ENCODE measurements at places on chromosomes 2 and 18.

DNA sequence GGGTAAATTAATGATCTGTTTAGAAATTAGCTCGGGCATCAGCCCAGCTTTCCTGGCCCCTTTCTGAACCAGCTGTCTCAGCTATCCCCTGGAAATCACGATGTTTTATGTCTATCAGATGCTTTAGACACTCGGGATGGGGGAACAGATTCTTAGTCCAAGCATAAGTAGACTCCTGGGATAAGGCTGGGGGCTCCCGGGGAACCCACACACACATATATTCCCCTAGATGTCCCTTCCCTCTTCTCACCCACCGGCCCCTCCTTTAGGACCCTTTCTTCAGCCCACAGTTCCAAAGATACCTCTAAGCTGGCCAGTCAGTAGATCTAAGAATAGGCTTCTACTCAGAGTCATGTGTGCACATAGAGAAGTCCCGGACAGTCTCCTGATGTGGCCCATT, 151.5 kb upstream of the COPS8 start:
- no peak for DNase-seq

DNA sequence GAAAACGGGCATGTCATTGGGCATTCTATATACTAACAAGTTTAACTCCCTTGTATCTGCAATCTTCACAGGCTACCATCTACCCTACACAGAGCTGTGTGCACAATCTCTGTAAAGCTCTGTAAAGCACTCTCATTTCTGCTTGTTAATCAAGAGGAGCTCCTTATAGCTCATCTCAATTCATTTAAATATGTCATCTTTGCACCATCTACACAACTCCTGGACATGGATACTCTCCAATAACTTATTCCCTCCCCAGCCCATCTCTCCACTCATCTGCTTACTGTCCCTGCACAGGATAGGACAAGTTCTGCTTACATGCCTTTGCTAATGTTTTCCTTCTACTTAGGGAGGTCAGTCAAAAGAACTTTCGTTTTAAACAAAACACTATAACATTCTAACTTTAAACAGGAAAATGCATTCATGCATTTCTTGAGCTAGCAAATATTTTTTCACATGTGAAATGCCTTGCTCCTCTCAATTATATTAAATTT, 61.4 kb downstream of the DPP4 start:
- DNase-seq = no peak

DNA sequence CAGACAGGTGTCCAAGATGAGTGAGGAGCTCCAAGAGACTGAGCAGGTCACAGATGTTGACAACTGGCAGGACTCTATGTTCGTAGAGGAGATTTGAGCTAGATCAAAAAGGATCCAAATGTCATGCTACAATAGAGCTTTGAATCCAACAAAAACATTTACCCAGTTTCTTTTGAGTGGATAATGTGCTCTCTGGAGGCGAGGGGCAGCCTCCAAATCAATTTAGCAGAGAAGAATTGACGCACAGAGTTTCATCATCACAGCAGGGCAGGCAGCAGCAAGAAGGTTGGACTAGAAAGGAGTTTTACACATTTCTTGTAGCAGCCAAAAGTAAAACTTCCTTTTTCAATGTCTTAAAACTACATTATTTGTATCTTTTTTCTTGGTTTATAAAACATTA, 653.0 kb downstream of the RNF144A start:
- no peak for DNase-seq

- DNase-seq = peak; percentile 2
These were observed 87.9 kb upstream of the MAP4K3 start for GRCh38 chr2:39524756-39525635.

DNA sequence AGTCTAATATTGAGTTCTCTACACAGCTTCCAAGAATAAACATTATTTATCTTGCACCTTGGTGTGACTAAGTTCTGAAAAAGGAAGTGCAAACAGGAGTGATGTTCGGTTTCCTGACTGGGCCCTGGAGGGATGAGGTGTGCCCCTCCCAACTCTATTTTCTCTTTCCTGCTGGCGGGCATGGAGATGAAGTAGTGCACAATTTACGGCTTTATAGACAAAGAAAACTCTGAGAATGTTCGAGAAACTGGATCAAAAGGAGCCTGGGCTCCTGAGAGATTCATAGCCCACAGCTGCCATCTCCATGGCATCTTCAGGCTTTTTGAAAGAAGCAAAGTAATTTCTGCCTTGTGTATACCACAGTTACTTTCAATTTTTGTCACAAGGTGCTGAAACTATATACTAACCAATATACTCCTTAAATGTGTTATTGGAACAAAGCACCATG, 22.3 kb downstream of the LRATD1 start:
- no peak for DNase-seq

DNA sequence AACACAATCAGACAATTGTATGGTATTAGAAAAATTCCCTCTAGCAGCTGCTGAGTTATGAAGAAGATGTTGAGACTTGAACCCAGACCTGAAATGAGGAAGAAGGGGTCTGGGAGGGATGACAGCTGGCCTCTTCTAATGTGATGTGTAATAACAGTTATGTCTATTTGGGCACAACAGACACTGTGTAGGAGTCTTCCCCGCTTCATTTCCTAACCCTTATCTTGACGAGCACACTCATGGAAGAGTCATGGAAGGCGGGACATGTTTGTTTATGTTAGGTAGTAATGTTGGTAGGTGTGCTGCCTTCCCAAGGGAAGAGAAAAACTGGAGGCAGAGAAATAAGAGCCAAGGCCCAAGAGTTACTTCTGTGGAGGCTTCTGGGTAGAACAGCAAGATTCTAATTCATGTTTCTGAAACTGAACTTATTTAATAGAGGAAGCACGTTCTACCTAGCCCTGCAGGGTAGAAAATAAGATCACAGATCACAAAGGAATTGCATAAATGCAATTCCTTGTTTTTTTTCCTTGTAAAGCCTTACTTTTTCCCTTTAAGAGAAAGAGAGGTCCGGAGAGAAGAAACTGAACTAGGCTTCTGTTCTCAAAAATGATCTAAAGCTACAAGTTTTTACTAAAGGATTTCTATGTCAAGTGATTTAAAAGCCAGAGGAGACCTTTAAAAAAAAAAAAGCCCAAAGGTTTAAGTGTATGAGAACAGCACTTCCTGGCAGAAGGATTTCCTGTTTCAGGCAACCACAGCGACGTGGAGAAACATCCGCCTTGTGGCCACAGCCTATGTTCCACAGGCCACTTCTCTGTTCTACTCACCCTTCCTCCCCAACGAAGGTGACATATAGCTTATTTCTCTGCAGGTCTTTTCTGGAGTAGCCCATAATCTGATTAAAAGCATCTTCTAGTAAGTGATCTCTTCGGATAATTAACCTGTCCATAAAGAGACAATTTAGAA, 68.5 kb upstream of the STK17B start:
- DNase-seq = peak; percentile 94

- no peak for DNase-seq
These were observed 14.9 kb upstream of the GALR1 start for GRCh38 chr18:77234504-77235365.

DNA sequence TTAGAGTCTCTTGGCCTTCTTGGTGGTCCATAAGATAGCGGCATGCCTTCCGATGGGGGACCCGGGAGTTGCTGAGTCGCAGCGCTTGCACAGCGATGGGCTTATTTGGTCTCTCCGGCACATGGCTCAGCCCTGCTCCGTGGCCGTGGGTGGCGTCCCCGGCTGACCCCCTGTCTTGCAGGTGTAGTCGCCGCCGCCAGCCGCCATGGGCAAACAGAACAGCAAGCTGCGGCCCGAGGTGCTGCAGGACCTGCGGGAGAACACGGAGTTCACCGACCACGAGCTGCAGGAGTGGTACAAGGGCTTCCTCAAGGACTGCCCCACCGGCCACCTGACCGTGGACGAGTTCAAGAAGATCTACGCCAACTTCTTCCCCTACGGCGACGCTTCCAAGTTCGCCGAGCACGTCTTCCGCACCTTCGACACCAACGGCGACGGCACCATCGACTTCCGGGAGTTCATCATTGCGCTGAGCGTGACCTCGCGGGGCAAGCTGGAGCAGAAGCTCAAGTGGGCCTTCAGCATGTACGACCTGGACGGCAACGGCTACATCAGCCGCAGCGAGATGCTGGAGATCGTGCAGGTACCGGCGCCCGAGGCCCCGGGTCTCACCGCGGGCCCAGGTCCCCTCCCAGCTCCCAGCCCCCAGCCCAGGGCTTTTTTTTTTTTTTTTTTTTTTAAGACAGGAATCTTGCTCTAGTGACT, 28.4 kb downstream of the ODC1 start:
- no peak for DNase-seq

GRCh38 chr2:74261204-74261864, 62.9 kb downstream of the MTHFD2 start:
- DNase-seq = no peak

- no peak for DNase-seq
These were observed 175.2 kb downstream of the TNS1 start for GRCh38 chr2:217827430-217828201.

DNA sequence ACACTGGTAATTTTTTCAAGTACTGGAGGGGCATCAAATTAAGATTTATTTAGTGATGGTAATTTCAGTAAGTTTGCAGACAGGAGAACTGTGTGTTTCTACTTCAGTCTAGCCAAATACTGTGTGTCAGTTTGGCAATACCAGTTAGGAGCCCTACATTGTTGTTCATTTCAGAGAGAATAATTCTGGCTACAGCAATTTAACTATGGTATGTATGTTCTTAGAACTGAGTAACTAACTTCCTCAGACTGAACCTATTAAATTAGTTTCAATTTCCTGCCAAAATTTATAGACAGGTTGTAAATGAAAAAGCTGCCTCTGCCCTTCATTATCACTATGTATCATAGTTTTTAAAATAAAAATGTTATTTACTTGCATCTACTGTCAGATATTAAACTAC, 332.4 kb downstream of the PARD3B start:
- DNase-seq = no peak

- DNase-seq = no peak
These were observed 296.9 kb upstream of the CYRIA start for GRCh38 chr2:16962505-16962904.

- no peak for DNase-seq
These were observed 40.7 kb upstream of the UPP2 start for GRCh38 chr2:158060835-158061435.

DNA sequence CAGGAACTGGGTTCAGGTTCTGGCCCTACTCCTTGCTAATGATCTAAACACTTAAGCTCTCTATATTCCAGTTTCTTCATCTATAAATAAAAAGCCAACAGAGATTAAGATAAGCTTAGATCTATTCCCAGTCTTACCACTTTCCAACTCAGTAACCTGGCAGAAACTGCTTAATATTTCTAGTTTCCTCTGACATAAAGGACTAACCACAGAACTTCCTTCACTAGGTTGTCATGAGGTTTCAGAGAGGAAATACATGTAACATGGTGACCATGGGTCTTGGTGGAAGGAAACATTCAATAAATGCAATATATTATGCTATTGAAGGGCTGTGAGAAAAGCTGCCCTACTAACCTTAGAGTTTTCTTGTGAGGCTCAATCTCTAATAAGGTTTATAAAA, 114.4 kb upstream of the PDE1A start:
- no peak for DNase-seq

Measured in hematopoietic multipotent progenitor cell (in vitro differentiated cells).